ENCODE measurements at places on chromosomes 2 and 18.

GRCh38 chr2:235462415-235462790 lies 31.4 kb upstream of the AGAP1 start:
- DNase-seq: no peak

DNA sequence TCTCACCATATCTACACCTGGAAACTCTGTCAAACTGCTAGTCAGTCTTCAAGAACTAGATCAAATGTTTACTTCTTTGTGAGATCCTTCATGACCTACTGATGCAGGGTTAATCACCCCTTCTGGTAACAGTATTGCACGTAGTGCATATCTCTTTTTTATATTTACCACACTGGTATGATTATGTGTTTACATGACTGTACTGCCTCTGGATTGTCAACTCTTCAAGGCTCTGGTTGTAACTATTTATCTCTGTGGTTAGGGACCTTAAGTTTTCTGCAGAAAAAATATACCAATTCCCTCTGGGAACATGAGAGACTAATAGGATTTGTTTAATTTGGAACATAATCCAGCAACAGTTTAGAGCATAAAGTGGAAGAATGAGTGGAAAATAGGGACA lies 135.5 kb downstream of the PDE1A start:
- DNase-seq: no peak

DNA sequence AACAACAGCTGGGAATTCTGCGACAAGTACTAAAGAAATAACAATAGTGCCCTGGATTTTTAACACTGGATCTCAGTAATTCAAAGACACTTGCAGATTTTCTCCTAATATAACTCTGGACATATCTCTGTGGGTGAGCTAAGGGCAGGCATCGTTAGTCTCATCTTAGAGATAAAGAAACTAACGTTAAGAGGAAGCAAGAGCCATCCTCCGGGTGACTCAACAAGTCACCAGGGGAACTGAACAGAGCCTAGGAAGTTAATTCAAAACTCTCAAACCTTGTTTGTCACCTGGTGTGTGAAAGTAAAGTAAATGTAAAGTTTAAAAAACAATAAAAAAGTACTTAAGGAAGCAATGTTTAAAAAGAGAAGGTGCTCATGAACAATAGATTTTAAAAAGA lies 41.6 kb upstream of the NRP2 start:
- DNase-seq: peak; percentile 65

DNA sequence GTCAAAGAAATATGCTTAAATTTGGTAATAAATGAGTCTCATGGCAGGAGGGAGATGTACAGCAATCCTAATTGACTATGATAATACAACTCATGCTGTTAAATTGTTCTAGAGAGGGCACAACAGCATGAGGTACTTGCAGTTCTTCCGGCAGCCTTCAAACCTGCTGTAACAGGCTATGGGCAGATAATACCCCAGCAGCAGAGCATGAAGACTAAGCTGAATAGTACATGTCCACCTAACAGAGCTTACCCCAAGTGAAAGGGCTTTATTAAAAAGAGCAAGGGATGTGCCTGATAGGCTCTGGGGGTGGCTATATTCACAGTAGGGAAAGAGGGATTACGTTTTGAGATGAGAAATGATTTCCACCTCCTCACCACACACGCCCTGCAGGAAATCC lies 28.9 kb downstream of the MRO start:
- DNase-seq: no peak

- DNase-seq: no peak
Observed at GRCh38 chr2:95352310-95353054, 50.0 kb upstream of the FAHD2A start.

- no peak for DNase-seq
Observed at GRCh38 chr2:238483656-238484055, 56.9 kb downstream of the ASB1 start.

- DNase-seq: no peak
Observed at GRCh38 chr2:156398176-156398575, 38.0 kb upstream of the GPD2 start.

GRCh38 chr2:218430721-218431120 lies 11.8 kb downstream of the VIL1 start:
- DNase-seq: no peak

GRCh38 chr2:203688798-203689197 lies 17.6 kb upstream of the CD28 start:
- peak; percentile 90 for DNase-seq

GRCh38 chr2:231204581-231204980 lies 6.2 kb downstream of the ARMC9 start:
- no peak for DNase-seq

Data from inflammatory macrophage treated with lipopolysaccharide for 4 hours (primary cell).